D721Med (cell line): ENCODE measurements at places on chromosomes 5 and 9.

DNA sequence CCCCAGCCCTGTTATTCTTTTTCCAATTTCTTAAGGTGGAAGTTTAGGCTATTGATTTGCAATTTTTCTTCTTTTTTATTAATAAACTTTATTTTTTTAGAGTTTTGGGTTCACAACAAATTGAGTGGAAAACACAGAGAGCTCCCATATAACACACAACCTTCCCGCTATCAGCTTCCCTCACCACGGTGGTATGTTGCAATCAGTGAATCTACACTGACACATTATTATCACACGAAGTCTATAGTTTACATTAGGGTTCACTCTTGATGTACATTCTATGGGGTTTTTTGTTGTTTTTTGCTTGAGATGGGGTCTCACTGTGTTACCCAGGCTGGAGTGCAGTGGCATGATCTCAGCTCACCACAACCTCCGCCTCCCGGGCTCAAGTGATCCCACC lies 4.8 kb upstream of the NFX1 start:
- DNase-seq: no peak

DNA sequence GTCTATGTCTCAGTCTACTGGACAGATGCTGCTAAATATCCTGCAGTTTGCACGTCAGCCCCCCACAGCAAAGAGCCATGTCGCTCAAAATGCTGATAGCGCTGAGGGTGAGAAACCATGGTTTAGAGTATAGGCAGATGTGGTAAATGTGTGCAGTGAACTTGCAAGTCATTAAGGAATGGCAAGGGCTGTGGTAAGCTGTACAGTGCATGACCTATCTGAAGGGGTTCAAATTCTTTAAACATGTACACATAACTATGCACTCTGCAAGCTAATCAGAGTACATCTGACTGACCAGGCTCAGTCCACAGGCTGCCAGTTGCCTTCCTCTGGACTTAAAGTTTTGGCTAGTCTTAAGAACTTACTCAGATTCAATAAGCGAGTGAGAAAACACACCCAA lies 170.7 kb downstream of the CFAP90 start:
- no peak for DNase-seq

- no peak for DNase-seq
These were observed 105.2 kb upstream of the DHFR start for GRCh38 chr5:80759866-80760577.

GRCh38 chr5:165457859-165458481 lies 1952.6 kb downstream of the MAT2B start:
- no peak for DNase-seq
